ENCODE measurements at places on chromosomes 6 and 20. TPM values are rescaled to one million over a fixed set of nuclear protein-coding genes. Genes with fewer than 3 reads are reported as not detected.

GRCh38 chr6:167146977-167147376 is 10.8 kb downstream of the GPR31 start:
- no peak for DNase-seq

DNA sequence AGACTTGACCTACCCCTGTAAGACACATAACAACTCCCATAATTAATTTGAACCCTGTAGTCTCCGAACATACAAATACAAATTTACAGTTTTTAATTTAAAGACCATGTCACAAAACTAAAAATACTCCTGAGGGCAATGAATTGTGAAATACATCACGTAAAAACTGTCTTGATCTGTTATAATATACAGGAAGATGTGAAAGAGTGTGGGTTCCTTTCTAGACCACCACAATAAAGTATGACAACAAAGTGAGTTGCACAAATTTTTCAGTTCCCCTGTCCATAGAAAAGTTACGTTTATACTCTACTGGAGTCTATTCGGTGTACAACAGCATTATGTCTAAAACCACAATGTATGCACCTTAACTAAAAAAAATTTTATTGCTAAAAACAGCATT is 11.0 kb upstream of the BLOC1S5 start:
- no peak for DNase-seq

DNA sequence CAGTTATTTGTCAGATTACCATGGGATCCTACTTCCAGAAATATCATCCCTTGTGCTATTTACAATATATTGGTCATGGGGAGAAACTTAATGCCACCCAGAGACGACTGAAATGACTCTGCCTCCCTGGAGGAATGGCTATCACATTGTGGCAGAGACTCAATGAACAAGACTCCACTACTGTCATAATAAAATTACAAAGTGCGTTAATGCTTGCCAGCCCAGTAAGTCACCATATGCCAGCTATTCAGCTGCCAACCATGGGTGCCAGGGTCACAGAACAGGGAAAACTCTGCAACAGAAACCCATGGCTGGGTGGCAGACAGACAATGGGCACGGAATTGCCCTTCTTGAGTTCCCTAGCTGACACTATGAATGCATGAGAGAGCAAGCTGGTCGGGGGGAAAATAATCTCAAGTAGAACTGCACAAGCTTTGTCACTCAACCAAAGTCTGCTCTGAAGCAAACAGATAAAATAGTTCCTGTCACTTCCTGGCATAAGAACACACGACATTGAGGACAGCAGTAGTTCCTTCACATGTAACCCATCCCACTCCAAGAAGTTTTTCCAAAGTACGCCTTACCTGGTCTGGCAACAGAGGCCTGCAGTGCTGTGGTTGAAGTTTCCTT is 32.1 kb downstream of the TP53INP2 start:
- no peak for DNase-seq

DNA sequence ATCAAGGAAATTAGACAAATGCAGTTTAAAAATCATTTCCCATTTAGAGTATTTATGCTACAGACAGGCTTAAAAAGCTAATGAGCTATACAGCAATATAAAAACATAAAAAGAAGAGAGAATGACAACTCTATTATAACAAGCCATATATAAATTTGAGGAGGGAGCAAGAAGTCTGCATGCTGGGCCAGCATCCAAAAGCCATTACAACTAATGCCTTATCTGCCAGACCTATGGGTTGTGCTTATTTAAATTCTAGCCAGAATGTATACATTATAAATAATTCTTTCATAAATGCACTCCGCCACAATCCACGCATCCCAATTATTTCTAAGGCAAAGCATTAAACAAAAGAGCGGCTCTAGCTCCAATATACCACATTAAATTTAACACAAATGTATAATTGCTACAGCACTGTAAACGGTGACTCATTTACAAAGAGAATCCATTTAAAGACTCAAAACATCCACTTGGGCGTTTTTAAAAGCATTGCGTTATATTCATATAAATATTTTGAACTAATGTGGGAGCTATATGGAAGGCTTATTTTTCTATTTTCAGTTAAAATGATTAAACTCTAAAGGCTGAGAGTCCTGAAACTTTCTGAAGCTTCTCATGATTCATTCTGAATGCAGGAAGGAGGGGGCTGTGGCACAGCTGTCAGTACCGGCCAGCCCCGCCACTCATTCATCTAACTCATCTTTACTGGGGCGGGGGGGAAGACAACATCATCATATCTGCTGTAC is 37.7 kb upstream of the RAB22A start:
- DNase-seq, result no peak

- no peak for DNase-seq
These were observed 23.4 kb downstream of the SCML4 start for GRCh38 chr6:107800564-107801164.

DNA sequence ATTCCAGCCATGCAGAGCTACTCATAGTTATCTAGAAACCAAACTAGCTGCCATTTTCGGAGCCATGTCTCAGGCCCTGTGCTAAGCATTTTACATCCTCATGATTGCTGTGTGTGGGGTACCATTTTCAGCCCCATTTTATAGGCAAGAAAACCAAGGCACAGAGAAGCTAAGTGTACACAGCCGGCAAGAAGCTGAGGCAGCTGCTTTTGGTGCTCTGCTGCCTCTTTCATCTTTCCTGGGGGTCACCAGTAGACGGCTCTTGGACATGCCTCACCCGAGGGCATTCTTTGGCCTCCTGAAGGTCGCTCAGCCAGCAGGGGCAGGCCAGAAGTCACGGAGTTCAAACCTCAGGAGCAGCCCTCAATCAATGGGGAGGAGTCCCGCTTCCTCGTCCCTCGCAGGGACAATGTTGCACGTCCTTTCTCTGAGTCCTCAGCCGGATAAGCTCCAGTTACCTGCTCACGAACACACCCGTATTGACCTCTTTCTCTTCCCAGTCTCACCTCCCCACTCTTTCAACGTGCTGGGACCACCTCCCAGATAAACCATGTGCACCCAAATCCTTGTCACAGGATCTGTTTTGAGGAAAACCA is 82.6 kb upstream of the BLCAP start:
- DNase-seq, result no peak

- no peak for DNase-seq
These were observed 1.9 kb downstream of the SGK1 start for GRCh38 chr6:134315974-134316441.

- peak; percentile 48 for DNase-seq
These were observed 78.0 kb downstream of the DLGAP4 start for GRCh38 chr20:36384022-36384619.

GRCh38 chr6:9439621-9440330 is 975.1 kb downstream of the TFAP2A start:
- no peak for DNase-seq

DNA sequence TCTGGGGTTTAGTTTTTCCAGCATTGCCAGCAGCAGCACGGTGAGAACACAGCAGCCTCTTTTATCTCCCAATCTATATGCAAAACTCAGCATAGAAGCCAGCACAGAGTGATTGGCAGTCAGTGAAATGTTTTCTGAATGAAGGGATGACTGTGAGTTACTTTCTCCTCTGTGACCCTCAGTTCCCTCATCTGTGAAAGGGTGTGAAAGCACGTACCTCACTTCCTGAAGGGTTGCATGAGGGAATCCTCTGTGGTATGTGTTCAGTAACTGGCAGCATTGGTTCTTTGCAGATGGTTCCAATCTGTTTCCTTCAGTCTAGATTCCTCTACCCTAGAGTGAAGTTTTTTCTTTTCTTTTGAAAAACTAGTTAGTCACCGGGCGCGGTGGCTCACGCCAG is 40.0 kb downstream of the EFCAB8 start:
- DNase-seq, result no peak

GRCh38 chr6:79810871-79811270 is 136.5 kb downstream of the ELOVL4 start:
- no peak for DNase-seq

DNA sequence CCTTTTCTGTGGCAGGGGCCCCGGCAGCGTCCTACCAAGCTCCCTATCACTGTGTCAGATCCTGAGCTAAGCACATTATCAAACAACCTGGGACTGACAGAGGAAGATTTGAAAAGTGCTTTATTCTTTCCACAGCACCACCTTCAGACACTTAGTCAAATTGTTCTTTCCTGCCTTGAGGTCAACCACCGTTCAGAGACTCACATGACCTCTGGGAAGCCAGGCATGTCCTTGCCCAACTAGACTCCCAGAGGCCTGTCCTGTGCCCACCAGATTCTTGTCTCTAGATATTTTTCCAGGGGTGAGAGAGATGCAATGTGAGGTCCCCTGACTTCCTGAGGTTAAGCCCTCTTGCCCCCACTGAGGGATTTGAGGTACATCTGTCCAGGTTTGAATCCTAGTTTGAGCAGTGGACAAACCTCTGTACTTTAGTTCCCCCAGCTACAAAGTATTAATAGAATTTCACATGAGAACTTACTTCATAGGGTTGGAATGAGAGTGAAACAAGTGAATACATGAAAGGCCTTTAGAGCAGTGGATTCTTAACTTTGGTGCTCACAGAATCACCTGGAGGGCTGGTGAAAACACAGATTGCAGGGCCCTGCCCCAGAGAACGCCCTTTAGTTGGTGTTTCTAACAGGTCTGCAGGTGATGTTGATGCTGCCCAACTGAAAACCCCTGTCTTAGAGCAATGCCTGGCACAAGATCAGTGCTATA is 179.8 kb downstream of the CLIC5 start:
- no peak for DNase-seq

- DNase-seq, result no peak
These were observed 9.2 kb downstream of the DTNBP1 start for GRCh38 chr6:15653581-15653980.

DNA sequence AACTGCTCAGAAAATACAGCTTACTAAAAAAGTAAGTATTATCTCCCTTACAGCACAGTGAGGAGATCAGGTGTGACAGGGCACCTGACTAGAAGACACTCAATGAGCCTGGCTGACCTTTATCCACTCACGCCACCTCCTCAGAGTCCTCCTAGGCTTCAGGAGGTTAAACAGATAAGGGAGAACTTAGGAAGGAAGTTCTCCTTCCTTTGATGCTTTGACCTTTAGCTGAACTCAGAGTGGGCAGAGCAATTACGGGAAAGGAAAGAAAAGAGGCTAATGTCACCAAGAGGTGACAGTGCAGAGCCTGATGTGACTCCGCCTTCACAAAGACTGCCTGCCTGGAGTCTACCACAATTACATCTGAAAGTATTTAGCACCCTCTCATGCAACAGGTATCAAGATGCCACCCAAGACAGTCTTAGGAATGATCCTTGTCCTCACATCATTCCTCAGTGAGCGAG is 36.7 kb downstream of the MAN1A1 start:
- DNase-seq, result no peak

DNA sequence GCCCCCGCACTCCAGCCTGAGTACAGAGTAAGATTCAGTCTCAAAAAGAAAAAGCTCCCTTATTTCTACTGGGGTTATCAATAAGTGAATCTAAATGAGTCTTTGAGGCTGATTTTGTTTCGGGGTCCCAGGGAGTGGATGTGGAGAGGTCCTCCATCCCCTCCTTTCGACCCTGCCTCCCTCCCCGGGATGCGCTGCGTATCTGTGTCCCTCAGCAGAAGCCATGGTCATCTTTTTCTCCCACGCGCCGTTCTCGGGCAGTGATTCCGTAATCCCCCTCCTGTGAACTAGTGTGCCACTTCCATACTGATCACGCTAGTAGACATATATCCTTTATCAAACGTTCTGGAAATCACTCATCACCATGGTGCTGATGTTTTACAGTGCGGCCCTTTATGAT is 152.9 kb downstream of the CDH4 start:
- DNase-seq, result no peak

GRCh38 chr6:52509281-52510212 is 67.3 kb downstream of the TRAM2 start:
- peak; percentile 35 for DNase-seq

GRCh38 chr20:59850018-59850641 is 83.3 kb downstream of the SYCP2 start:
- no peak for DNase-seq

DNA sequence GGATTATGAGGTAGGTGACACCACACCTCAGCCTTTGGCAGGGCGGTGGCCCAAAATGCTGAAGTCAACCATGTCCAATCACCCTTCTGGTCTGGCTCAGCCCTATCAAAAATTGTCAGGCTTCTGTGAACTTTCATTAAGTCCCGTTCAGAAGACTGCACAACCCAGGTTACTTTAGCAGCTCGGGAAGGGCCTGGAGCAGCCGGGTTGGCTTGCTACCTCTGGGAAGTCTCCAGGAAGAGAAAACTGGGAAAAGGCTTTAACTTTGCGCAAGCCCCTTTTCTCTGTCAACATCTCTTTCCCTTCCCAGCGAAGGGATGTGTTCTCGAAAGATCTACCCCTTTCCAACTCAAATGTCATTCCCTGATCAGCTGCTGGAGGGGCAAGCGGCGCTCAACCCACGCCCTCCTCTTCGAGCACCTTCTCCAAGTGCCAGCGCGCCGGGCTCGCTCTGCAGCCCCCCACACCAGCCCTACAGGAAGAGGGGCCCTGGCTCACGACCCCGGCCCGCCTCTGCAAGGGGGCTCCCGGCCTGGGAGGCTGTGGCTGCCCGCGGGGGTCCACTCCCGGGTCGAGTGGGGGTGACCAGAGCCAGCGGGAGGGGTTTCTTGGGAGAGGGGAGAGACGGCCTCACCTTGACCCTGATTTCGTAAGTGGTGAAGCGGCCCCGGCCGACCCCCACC is 573 bp downstream of the SNX3 start:
- no peak for DNase-seq

GRCh38 chr6:53530346-53530745 is 14.6 kb downstream of the GCLC start:
- no peak for DNase-seq

- no peak for DNase-seq
These were observed 210.0 kb upstream of the CST7 start for GRCh38 chr20:24738981-24739633.

GRCh38 chr20:37564388-37565133 is 36.9 kb upstream of the BLCAP start:
- peak; percentile 52 for DNase-seq

- no peak for DNase-seq
These were observed 8.3 kb upstream of the MMP9 start for GRCh38 chr20:46000262-46000996.

LPA gene
- 196 TPM for total RNA-seq

LCA5 gene
- total RNA-seq, result 0.45 TPM

ADGB gene
- not detected for total RNA-seq

SPATA25 gene
- 4.2 TPM for total RNA-seq

ZNF334 gene
- 1.9 TPM for total RNA-seq

DDAH2 gene
- total RNA-seq, result 22.2 TPM

POPDC3 gene
- total RNA-seq, result not detected

PKHD1 gene
- total RNA-seq, result 3.0 TPM

GRM1 gene
- not detected for total RNA-seq

FRK gene
- 12.6 TPM for total RNA-seq

ZNF391 gene
- 0.10 TPM for total RNA-seq

KIAA0408 gene
- total RNA-seq, result 0.13 TPM

PSORS1C2 gene
- not detected for total RNA-seq

SLC22A7 gene
- total RNA-seq, result 269 TPM

TRDN gene
- total RNA-seq, result not detected

RNF182 gene
- total RNA-seq, result 0.05 TPM
